ENCODE measurements at places on chromosomes 7 and 10.

DNA sequence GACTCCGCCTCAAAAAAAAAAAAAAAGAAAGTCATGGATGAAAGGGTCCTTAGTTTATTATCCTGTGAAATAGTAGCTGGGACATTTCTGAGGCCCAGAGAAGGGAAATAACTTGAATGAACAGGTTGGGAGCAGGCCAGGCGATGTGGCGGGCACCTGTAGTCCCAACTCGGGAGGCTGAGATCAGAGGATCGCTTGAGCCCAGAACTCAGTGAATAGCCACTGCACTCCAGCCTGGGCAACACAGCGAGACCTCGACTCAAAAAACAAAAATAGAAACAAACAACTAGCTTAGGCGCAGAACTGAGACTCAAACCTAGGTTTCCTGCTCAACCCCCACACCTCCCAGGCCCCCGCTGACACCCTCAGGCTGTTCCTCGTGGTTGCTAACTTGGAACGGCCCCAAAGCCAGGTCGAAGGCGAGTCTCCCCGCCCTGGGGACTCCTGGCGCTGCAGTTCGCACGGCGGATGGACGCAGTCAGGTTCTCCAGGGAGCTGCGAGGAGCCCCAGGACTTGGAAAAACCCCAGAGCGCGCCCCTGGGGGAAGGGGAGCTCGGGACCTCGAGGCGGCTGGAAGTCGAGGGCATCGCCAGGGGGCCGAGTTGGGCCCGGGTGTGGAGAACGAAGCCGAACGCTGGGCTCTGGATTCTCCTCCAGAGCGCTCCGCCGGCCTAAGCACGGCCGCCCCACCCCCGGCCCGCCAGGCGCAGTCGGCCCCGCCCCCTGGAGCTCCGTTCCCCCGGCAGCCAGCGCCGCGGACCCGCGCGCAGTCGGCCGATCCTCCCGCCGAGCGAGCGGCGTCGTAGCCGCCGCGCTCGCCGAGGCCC is at the start of gene STOX1:
Gene STOX1 (plus strand): TSS at position 768 of the 828 bp plus-strand sequence. CDS start 93 bp downstream, outside the sequence.
- peak; percentile 44 for DNase-seq

DNA sequence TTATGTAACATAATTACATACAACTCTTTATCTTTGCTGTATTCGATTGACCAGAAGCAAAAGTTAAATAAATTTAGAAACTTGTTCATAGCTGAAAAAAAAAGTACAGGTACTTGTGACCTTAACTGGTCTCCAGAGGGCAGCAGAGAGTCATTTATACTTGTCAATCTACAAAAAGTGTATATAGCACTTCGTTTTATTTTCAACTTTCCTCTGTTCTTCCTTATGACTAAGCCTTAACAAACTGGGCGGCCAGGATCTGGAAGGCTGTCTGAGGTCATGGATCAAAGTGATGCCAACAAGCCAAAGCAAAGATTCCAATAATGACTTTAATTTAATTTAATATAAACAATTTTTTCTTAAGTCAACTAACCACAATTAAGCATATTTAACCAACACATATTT is 29.8 kb downstream of the C10orf67 start:
- DNase-seq = peak; percentile 72

DNA sequence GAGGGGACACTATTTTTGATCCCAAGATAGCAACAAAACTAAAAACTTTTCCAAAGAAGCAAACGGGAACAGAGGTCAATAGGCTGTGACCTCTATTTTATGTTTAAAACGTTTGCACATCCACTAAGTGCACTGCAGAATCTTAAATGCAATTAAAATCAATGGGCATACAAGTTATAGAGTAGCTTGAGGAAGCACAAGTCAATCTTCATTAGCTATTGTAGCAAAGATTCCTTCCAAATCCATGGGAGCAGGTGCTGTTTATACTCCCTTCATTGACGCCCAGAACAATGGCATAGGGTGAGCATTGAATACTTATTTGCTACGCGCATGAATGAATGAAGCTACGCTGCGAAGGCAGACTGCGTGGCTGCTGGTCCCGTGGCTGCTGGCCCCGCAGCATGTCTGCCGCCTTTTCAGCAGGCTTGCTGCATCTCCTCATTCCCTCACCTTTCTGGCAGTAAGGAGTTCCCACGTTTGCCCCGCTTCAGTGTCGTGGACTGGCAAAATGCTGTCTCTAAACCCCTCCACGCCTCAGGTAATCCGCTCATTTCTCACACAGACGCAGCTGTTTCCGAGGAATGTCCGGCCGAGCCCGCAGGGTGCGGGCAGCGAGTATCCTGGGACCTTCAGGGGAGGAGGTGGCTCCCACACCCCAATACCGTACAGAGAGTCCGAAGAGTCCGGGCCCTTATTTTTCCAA is 754 bp upstream of the PHYHIPL start:
- DNase-seq = no peak

DNA sequence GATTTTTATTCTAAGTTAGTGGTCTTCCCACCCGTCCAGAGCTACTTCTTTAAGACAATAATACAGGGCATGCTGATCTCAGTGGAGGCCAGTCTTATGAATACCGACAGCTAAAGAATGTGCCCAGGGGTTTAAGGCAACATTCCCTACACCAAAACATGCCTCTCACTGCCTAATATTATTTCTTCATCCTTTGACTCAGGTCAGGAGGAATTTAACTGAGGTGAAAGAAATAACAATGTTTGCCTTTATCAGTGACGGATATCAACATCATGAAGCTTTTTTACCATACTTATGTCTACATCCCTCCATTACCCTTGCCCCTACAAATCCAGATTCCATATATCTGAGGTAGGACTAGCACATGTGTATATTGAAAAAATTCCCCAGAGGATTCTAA is 33.3 kb upstream of the TES start:
- no peak for DNase-seq

GRCh38 chr10:6052247-6053221 is 9.6 kb downstream of the IL2RA start:
- peak; percentile 82 for DNase-seq

- no peak for DNase-seq
Measured at GRCh38 chr7:21377545-21377944, 50.3 kb upstream of the SP4 start.

DNA sequence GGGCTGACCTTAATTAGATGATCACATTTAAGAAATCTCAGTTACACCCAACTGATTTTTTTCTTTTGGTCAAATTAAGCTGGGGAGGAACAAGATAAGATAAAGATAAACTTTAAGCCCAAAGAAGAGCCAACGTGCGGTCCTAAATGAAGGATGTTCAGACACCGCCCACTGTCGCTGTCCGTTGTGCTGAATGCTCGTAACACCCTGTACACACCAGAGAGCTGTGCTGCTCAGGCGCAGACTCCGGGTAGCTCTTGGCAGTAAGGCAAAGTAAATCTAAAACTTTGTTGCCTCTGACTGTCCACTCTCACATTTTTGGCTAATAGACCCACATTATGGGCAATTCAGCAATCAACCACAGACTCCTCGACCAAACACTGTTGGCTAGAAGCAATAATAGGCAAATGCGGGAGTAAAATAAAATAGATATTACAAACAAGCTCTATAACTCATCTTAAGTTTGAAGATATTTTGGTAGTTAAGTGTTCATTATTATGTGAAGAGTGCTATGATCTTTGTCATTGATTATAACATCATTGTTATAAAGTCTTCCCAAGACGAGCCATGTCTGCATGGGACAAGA is 57.1 kb downstream of the PLPP4 start:
- no peak for DNase-seq

DNA sequence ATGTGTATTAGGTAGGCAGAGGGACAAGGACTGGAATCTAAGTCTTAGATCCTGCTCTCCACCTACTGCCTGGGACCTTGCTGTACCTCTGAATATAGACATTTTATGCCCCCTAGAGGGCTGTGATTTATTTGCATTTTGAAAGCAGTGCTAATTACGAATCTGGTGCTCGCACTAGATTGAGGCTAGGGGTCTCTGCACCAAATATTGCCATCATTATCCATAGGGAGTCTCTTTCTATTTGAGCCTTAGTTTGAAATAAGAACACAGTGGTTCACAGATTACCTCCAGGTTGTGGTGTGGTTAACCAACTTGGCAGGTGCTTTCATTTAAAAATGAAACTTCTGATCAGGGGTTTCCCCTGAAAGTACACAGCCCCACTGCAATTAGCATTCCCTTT is 41.8 kb downstream of the CNNM1 start:
- DNase-seq = no peak

GRCh38 chr10:73923935-73924598 is 13.1 kb downstream of the PLAU start:
- DNase-seq = no peak

GRCh38 chr7:1330801-1331425 is 98.2 kb downstream of the UNCX start:
- DNase-seq = no peak

GRCh38 chr10:99672884-99673283 is 13.6 kb downstream of the ENTPD7 start:
- no peak for DNase-seq

GRCh38 chr10:101570428-101571270 is 17.4 kb downstream of the POLL start:
- no peak for DNase-seq

DNA sequence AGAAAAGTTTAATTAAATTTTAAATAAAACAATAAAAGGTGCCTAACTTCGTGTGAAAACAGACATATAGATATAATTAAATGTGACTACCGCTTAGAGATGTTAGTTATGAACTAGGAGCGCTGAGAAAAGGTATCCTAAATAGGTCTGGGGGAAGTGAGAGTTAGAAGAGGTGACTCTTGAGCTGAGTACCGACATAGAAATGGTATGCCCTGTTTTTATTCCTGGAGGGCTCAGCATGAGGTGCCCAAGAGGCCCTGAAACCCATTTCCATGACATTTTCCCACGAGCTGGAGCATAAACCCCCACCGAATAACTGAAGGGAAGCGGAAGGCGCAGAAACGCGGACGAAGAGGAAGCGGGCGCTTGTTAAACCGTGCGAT is 433 bp upstream of the STARD3NL start:
- no peak for DNase-seq

- peak; percentile 13 for DNase-seq
Measured at GRCh38 chr10:132932461-132933307, 9.7 kb downstream of the CFAP46 start.

GRCh38 chr7:78499971-78500370 is 701.4 kb downstream of the PHTF2 start:
- DNase-seq = no peak

GRCh38 chr10:79411546-79412495 is 33.6 kb downstream of the ZCCHC24 start:
- DNase-seq = no peak

DNA sequence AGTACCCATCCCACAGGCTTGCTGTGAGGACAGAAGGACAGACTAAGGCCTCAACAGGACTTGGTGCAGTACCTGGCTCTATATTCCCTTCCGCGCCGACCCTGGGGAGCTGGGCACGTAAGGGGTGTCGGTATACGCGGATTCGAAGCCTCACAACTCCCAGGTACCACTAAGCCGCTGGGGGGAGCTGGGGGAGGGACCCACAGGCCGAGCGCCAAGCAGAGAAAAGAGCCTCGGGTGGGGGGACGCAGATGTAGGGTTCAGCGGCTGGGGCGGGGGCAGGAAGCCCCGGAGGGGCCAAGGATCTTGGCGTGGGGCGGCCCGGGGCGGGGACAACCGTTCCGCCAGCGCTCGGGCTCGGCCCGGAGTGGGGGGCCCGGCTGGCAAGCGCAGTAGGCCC is 126.4 kb upstream of the ZNF746 start:
- peak; percentile 47 for DNase-seq

GRCh38 chr7:120441850-120442249 is 168.9 kb downstream of the KCND2 start:
- DNase-seq = no peak

- no peak for DNase-seq
Measured at GRCh38 chr7:33632840-33633525, 272.4 kb upstream of the BMPER start.
